Kidney tubule cell (primary cell): ENCODE measurements at places on chromosomes 3 and 15.

GRCh38 chr3:38994251-38994650, 57.5 kb downstream of the SCN11A start:
- no peak for DNase-seq

GRCh38 chr3:134609821-134610431, 40.9 kb downstream of the KY start:
- no peak for DNase-seq

DNA sequence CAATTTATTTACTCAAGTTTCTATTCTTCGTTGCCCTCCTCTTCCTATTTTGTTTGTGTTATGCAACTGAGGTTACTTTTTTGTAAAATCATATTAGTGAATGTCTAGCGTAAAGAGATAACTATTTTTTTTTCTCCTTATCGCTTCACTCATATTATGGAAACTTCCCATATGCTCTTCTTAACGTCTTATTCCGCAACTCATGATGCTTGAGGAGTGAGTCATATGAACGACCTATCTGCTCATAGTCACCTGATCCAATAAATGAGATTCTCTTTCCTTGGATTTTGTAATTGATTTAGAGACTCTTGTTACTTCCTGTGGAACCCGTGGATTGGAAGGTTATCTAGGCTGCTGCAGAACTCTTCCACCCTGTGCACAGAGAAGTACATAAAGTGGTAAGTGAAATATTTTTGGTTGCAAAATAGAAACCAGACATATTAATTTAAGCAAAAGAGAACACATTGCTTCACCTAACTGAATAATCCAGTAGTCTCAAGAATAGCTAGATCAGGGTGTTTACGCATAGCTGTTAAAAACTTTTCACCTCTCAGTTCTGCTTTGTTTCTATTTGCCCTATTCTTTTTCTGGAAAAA, 719.3 kb upstream of the SGO1 start:
- peak; percentile 4 for DNase-seq

- DNase-seq: peak; percentile 78
Observed at GRCh38 chr15:79035111-79035601, 55.4 kb downstream of the RASGRF1 start.

GRCh38 chr3:192303235-192303634, 424.1 kb downstream of the FGF12 start:
- DNase-seq: no peak

DNA sequence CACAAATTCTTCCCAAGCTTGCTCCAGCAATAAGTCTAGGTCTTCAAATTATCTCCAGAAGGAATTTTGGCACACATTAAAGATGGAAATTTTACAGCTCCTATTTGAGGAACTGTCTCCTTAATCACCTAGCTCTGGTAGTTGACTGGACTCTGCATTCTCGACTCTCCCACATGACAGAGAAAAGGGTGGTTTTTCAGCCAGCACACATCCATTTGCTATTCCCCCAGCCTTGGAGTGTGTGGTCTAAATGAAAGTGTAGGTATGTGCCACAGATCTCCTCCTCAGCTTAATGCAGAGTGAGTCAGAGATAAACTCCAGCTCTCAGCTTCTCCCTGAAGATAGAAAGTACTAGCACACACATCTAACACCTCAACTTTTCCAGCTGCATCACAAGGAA, 62.2 kb upstream of the ALCAM start:
- peak; percentile 13 for DNase-seq

- DNase-seq: no peak
Observed at GRCh38 chr3:27628026-27628750, 93.9 kb downstream of the EOMES start.

DNA sequence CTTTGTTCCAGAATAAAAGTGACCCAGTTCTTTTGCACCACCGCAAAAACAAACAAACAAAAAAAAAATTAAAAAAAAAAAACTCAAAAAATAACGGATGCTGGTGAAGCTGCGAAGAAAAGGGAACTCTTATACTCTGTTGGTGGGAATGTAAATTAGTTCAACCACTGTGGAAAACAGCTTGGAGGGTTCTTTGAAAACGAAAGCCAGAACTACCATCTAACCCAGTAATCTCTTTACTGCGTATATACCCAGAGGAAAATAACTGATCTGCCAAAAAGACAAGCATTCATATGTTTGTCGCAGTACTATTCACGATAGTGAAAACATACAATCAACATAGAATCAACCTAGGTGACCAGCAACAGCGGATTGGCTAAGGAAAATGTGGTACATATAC, 298.9 kb upstream of the CBLB start:
- DNase-seq: no peak

DNA sequence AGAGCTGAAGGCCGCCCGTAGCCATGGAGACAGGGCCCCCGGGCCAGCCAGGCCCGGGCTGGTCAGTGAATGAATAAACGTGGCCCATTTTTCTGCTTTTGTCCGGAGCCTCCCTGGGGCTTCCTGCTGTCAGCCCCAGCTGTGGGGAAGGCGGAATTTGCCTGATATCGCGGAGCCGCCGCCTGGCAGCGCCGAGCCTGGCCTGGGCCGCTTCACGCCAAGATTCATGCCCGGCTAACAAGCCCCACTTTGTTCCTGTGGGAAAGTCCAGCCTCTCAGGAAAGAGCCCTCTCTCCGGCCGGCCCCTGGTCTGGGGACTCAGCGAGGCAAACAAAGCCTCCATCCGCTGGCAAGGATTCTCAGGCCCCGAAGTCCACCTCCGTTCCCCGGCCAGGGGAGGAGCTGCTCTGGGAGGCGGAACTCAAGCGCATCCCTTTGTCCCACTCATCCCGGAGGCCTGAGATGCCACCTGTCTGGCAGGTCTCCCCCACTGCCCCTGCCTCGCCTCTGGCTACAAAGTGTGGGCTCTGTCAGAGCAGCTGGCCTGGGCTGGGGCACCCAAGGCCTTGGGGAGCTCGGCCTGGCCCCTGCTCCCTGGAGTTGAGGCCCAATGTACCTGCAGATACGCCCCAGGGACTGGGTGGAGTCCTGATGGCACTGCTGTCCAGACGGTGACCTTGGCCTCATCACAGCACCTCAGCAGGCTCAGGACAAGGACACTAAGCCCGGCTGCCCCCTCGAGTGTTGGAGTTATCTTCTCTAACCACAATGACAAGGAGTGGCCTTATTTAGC, 51.6 kb upstream of the SLC6A11 start:
- DNase-seq: no peak

GRCh38 chr3:112126511-112126911, 6.5 kb downstream of the GCSAM start:
- DNase-seq: peak; percentile 35

GRCh38 chr15:72155003-72155621, 36.9 kb downstream of the SENP8 start:
- DNase-seq: peak; percentile 94

DNA sequence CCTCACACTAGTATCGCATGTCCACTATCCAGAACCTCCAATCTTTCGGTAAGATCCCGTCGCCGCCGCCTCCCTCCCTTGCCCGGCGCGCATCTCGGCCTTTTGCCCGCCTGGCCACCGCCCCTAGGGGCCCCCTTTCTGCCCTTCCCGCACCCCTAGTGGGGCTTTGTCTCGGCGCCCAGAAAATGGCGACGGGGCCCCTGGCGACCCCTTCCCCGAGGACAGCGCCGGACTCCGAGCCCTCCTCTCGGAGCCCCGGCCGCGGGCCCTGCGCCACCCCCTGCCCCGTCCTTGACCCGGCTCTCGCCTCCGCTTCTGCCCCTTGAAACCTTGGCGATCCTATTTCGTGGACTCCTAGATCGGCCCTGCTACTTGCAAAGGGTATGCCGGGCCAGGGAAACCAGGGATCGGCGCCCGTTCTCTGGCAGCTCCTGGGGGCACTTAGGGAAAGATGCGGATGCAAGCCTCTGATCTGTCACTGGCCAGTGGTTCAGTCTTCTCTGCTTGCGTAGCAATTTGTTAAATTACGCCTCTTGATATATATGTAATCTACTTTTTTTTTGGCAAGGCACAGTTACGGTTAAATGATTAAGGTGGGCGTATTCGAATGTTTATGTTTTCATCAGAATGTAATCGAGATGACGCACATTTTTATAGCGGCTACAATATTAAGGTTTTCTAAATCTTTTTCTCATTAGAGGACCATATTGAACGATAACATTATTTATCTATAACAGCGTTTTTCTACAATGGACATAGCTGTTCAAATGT, 603 bp downstream of the EIF1B start:
- peak; percentile 33 for DNase-seq

- DNase-seq: peak; percentile 62
Observed at GRCh38 chr15:36079021-36079420, 500.4 kb upstream of the CDIN1 start.

DNA sequence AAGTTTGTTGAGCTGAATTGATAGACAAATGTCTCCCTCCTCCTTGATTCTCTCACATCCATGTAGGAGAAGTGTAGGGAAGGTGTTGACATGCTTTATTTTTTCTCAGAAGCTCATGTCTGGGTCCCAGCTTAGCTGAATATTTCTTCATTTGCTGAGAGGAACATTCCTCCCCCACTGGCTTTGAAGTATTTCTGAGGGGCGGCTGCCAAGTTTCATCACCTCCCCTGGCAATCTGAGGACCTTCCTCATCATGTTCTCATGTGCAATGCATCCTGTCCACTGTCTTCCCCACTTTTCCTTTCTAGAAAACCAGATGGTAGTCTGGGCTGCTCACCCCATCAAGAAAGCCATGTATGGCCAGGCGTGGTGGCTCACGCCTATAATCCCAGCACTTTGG, 168.9 kb upstream of the RGMA start:
- DNase-seq: no peak
